ENCODE measurements at places on chromosomes 12 and 14.

DNA sequence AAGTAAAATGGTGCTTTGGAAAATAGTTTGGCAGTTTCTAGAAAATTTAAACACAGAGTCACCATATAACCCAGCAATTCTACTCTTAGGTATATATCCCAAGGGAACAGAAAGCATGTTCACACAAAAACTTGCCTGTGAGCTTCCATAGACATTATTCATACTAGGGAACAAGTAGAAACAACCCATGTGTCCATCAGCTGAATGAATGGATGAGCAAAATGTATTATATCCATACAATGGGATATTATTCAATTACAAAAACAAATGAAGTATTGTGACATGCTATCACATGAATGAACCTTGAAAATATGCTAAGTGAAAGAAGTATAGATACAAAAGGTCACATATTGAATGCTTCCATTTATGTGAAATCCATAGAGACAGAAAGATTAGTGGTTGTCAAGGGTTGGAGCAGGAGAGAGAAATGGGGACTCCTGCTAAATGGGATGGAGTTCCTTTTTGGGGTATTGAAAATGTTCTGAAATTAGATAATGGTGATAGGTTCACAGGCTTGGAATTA, 7.9 kb downstream of the SLC10A1 start:
- no peak for DNase-seq

DNA sequence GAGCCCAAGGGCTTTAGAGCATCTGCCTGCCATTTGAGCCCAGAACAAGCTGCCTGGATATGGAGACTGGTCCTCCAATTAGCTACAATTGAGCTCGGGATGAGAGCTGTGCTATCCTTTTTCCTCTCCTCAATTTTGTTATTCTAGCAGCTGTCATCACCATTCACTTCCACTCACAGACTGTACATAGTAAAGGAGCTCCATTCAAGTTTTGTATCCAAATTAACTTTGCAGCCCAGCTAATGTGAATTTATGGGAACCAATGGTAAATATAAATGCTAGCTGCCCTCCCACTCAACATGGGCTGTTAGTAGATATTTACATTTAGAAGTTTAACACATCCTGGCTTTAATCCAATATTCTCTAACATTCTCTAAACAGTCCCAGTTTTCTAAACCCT, 44.6 kb downstream of the BMP4 start:
- DNase-seq = no peak

- no peak for DNase-seq
Measured at GRCh38 chr12:47889040-47889439, 15.8 kb downstream of the VDR start.

- DNase-seq = no peak
Measured at GRCh38 chr14:89773644-89774316, 180.8 kb downstream of the EFCAB11 start.

- no peak for DNase-seq
Measured at GRCh38 chr14:81006266-81006665, 50.8 kb downstream of the TSHR start.

DNA sequence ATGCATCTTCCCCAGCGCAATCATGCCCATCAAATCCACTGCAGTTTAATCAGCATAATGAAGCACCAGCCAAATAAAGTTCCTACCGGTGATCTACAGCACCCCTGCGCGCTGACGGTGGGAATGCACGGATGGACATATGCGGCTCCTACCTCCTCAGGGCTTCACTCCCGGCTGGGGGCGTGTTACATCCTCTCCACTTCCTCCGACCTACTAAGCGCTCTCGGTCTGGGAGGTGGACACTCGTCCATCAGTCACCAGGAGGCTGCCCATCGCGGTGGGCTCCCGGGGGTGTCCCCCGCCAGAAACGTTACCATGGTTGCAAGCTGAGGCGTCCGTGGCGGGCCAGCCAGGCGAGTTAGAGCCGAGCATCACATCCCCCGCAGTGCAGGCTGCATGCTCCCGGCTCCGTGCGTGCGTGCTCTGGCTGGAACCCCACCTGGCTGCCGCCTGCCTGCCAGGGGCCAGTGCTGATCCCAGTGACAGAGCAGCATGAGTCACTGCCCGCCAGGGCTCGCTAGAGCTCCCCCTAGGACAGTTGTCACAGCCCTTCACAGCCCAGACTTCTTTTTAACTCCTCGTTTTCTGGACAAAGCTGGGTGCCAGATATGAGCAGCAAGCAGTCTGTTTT, 73.0 kb downstream of the CIT start:
- DNase-seq = peak; percentile 78

- DNase-seq = no peak
Measured at GRCh38 chr12:65670775-65671174, 153.5 kb upstream of the HMGA2 start.

GRCh38 chr12:67517181-67517887, 131.2 kb upstream of the DYRK2 start:
- DNase-seq = no peak

- no peak for DNase-seq
Measured at GRCh38 chr12:44774815-44775411, 101.2 kb downstream of the NELL2 start.

DNA sequence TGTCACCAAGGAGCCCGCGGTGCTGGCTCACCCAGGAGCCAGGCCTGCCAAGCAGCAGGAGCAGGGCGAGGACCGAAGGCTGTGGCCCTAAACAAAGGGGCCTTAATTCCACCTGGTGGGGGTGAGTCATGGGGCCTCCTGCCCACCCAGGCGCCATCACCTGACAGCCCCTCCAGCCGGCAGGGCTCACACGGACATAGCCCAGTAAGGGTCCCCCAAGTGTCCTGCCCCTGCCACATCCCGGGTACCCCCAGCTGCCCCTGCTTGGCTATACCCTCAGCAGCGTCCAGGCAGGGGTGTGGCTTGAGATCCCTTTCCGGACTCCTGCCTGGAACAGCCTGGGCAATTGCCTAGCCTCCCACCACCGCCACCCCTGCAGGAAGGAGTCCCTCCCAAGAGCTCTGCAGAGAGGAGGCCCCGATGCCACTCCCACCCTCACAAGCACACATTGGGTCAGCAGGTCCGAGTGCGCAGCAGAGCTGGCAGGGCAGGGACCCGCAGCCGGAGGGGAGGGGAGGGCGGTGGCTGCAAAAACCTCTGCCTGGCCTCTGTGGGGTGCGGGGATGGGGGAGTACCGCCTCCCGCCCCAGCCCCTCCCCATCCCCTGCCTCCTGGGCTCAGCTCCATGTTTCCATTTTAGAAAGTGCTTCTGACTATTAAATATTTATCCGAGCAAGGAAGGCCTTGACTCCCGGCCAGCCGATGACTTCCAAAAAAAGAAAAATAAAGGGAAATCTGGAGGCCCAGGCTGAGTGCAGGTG, 4.6 kb downstream of the AHNAK2 start:
- no peak for DNase-seq

DNA sequence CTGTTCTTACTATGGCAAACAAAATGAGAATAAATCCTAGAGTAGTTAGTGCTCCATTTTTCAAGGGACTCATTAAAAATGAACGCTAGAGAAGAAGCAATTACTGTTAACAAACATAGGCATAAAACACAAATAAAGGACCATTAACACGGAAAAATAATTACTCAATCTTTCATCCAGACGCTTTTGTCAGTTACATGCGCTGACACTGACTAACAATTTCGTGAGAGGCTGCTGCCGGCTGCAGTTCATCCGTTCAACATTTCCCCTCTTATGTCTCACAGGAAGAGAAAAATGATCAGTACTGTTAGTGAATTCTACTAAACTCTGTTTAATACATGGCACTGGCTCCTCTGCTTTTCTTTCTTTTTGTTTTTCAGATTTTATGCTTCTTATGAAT, 472.7 kb upstream of the FLRT2 start:
- DNase-seq = no peak

- peak; percentile 72 for DNase-seq
Measured at GRCh38 chr12:2834581-2835491, at the start of gene NRIP2. Gene NRIP2, minus strand, starts transcription at chr12:2835035. Its CDS starts 52 bp downstream, at chr12:2834983.

- DNase-seq = no peak
Measured at GRCh38 chr14:94655169-94655710, 43.0 kb downstream of the SERPINA3 start.

DNA sequence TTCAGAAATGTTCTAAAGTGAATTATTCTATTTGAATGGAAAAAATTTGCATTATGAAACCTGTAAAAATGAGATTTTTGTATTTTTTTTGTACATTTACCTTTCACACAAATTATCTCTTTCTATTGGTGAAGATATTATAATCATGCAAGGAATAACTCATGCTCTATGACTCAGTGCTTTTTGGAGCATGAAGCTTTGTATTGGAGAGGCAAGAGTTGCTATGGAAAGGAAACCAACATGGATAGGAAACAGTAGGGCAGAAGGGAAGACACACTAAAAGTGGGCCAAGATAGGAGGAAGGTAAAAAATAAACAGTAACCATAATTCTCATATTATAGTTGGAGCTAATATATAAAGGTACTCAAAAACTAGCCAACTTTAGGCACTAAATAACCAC, 79.0 kb downstream of the PLCZ1 start:
- DNase-seq = no peak

- DNase-seq = no peak
Measured at GRCh38 chr12:40313928-40314327, 89.1 kb downstream of the LRRK2 start.

DNA sequence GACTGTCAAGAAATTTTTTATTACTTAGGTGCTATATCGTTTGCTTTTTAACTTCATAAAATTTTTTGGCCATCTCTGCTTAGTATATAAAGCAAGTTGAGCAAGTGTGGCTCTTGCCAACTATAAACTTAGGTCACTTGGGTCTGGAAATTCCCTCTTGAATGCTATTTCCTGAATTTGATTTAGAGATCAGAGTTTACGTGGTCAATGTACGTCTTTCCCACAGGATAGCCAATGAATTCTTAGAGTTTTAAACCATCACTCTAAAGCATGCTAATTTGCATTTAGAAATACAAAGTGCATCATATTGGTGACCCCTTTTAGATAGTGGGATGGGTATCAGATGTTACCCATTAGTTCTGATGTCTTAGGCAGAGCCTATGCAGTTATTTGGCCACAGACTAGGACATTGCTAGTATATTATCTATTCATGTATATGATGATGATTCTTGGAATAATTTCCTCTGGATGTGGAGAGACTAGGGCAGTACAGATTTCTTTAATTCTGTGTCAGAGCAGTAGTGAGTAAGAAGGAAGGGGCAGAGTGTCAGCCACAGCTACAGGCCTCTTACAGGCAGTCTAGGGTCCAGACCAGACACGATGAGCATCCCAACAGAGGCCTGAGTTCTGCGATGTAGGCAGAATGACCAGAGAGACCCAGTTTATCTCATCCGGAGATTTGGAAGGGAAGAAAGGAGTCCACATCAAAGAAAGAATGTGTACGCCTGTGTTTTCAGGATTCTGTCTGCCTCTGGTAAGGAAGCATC, 30.3 kb downstream of the SCN8A start:
- DNase-seq = no peak

- DNase-seq = peak; percentile 55
Measured at GRCh38 chr12:65948320-65949008, 124.2 kb downstream of the HMGA2 start.

DNA sequence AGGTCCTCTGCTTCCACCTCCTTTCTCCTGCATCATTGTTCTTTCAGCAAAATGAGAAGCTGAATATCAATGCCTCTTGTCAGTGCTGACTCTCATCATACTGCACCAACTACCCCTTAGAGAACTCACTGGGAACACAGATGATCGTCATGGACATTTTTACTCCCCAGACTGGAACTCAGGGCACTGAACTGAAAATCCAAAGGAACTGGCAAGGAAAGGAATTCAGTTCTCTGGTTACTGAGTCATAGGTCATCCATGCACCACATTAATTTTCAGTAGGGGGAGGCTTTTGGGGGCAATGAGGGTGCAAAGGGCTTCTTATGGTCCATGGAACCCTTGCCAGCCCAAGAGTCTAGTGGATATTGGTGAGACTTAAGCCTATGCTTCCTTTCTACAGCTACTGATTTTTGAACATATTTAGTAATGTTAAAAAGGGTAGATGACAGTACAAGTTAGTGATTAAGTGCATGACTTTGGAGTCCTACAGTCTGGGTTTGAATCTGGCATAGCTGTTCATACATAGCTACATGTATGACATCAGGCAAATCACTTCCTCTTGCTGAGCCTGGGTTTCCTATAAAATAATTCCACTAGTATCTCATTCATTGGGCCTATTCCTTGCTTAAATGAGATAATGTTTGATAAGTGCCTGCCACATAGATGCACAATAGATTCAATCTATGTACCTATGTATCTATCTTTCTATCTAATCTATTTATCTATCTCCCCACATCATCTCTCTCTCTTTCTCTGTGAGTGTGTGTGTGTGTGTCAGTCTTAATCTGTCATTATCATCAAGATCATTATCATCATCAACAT, 29.2 kb downstream of the BBS10 start:
- DNase-seq = no peak

- no peak for DNase-seq
Measured at GRCh38 chr14:63492391-63492790, 50.8 kb downstream of the PPP2R5E start.

GRCh38 chr12:12975322-12976077, 23.5 kb upstream of the GPRC5D start:
- peak; percentile 77 for DNase-seq

DNA sequence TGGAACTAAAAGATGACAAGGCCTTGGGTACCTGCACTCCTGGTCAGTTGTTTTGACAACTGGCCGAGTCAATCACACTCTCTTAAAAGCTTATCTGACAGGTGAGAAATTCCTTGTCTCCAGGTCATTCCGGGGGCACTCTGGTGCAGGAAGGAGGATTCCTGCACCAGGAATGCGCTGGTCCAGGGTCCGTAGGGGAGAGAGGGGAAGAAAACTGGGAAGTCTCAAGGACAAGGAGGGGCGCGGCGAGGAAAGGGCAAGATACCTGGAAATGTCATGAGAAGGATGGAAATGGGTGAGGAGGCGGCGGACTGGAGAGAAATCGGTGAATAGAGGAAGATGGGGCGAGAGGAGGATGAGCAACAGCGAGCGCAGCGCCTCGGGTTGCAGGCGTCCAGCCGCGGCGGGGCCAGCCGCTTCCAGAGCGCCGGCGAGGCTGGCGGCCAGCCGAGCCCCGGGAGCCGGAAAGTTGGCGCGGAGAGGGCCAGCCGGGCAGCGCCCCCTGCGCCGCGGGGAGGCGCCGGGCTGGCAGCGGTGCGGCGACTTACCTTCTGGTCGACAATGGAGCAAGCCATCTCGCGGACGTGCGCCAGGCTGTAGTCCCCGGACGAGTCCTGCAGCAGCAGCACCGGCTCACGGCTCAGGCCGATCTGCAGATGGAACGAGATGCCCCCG, 809 bp downstream of the PRKD1 start:
- peak; percentile 73 for DNase-seq

- no peak for DNase-seq
Measured at GRCh38 chr14:69666690-69667211, 55.4 kb downstream of the SUSD6 start.

- DNase-seq = no peak
Measured at GRCh38 chr12:124909831-124910560, 4.5 kb downstream of the UBC start.

DNA sequence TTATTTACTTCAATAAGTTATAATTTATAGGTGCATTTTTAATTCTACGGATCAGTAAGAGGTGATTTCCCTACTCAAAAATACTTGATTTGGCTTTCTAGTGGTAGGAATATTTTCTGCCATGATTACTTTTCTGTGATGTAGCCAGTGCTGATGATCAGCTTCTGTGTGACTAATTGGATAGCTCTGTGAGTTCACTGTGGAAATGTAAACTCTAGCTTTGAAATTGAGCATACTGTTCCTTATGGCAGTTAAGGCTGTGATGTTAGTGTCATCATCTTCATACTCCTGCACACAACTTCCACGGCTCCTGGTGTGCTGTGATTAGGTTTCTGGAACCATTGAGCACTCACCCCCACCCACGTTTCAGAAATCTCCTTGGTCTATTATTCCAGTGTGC, 48.2 kb downstream of the PLEKHA5 start:
- no peak for DNase-seq

GRCh38 chr14:53599221-53599945, 357.2 kb downstream of the BMP4 start:
- no peak for DNase-seq
